NCI-H526 treated with DMSO at 0.1 percent for 48 hours (cell line): ENCODE measurements at places on chromosomes 5 and 9.

GRCh38 chr5:149239917-149240316 is 31.7 kb upstream of the AFAP1L1 start:
- no peak for DNase-seq

DNA sequence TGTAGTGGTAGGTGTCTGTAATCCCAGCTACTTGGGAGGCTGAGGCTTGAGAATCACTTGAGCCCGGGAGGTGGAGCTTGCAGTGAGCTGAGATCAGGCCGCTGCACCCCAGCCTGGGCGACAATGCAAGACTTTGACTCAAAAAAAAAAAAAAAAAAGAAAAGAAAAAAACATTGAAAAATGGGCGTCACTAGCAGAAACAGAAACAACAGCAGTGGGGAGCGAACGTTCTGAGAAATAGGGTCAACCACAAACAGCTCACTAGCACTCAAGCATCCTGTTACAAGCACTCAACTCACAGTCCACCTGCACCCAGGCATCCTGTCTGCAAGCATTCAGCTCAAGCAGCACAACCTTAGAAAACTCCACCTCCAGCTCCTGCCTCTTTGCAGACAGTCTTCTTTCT is 17.2 kb downstream of the TRIM14 start:
- no peak for DNase-seq

- DNase-seq = no peak
Observed at GRCh38 chr9:91089405-91090129, 272.2 kb downstream of the AUH start.

- DNase-seq = no peak
Observed at GRCh38 chr9:130894546-130894945, 2.1 kb downstream of the QRFP start.

- no peak for DNase-seq
Observed at GRCh38 chr5:151461312-151461711, 13.9 kb downstream of the SLC36A1 start.

GRCh38 chr9:8382777-8383527 is 583.4 kb upstream of the DMAC1 start:
- no peak for DNase-seq

DNA sequence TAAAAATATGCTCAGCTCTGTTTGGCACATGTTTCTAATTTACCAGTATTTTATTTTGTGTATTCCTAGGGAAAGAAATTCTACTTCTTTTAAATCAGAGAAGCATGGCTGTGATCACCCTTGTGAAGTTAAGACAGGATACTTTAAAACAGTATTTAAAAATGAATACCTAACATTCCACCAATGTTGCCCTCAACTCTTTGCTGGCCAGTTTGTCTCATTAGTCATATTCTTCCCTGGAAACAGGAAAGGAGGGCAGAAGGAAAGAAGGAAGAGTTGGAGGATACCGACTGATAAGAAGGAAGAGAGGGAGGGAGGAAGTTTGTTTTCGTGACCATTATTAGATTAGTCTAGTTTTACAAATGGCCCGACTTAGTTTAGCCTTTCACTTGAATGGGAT is 137.4 kb downstream of the PLK2 start:
- no peak for DNase-seq

DNA sequence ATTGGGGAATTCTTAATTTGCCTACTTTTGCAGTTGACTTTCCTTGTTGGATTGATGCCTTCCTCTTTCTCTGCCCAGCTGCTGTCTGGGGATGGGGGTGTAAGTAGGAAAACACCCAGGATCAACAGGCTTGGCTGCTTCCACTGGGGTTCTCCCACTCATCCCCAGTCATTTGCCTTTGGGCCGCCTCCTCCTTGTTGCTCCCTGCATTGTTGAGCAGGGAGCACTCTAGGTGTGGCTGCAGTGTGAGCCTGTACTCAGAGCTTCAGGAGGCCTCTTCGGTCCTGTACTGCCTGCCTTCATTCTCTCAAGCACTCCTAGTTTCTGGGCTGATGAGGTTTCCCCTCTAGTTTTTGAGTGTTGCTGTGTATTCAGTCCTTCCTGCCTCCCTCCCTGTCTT is 12.1 kb downstream of the RHOBTB3 start:
- no peak for DNase-seq

DNA sequence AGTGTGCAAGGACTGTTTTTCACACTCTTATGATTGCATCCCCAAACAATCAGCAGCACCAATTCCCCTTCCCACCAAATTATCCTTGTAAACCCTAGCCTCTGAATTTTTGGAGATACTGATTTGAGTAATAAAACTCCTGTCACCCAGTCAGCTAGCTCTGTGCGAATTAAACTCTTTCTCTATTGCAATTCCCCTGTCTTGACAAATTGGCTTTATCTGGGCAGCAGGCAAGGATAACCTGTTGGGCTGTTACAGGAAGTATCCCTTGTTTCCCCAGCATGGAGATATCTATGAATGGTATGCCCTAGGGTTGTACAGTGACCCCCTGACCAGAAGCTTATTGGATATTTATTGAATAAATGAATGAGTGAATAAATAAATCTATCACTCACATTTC is 80.8 kb downstream of the PTCD2 start:
- no peak for DNase-seq

GRCh38 chr5:107603349-107603748 is 67.4 kb downstream of the EFNA5 start:
- DNase-seq = no peak

DNA sequence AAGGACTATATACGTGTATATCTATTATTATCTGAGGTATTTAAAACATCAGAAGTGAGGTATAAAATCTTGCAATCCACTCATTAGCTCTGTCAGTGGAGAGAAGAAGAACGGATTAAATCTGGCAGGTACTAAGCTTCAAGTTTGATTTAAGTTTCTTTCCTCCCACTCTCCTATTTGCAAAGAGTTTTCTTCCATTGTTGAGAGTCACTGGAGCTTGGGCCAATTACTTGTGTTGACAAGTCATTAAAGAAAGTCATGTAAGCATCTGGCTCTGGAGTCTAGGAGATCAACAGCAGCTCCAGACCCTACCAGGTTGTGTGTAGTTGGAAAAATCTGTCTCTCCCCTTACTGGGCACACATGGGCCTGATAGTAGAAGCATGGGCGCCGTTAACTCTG is 476.8 kb upstream of the SMARCA2 start:
- no peak for DNase-seq

GRCh38 chr5:141565826-141566570 is 52.8 kb downstream of the DIAPH1 start:
- DNase-seq = no peak

DNA sequence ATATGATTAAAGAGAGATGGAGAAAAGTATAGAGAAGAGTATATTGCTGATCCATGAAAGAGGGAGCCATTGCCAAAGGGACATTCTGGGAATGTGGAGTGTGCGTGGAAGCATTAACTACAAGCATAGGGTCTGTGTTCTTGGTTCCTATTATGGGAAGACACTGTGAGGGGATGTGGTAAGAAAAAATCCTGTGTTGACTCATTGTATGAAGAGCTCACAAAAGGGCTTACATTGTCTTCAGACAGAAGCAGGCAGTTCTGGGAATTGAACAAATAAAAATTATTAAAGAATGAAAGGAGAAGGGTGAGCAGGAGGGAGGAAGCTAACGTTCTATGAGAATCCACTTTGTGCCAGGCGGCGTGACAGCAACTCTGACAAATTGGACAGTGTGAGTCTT is 250.4 kb upstream of the CHD1 start:
- no peak for DNase-seq

DNA sequence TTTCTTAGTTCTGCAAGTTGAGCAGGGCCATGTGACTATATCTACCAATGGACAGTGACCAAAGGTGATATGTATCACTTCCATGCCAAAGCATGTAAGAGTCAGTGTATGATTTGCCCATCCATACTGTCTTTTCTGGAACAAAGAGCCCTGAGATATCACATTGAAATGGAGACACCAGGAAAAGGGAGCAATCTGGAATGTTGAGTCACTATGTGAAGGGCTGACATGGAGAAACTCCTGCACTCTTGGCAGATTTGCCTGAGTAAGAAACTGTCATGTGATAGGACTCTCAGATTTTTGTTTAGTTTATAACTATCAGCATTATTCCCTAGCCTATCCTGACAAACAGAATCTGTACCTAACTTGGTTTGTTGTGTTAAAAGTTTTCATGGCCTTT is 29.8 kb upstream of the TMEM161B start:
- DNase-seq = no peak

- DNase-seq = no peak
Observed at GRCh38 chr5:109836280-109836679, 146.6 kb downstream of the MAN2A1 start.

- no peak for DNase-seq
Observed at GRCh38 chr9:106737516-106737915, 125.5 kb upstream of the ZNF462 start.

GRCh38 chr9:87285183-87285850 is 212.3 kb upstream of the DAPK1 start:
- DNase-seq = no peak

DNA sequence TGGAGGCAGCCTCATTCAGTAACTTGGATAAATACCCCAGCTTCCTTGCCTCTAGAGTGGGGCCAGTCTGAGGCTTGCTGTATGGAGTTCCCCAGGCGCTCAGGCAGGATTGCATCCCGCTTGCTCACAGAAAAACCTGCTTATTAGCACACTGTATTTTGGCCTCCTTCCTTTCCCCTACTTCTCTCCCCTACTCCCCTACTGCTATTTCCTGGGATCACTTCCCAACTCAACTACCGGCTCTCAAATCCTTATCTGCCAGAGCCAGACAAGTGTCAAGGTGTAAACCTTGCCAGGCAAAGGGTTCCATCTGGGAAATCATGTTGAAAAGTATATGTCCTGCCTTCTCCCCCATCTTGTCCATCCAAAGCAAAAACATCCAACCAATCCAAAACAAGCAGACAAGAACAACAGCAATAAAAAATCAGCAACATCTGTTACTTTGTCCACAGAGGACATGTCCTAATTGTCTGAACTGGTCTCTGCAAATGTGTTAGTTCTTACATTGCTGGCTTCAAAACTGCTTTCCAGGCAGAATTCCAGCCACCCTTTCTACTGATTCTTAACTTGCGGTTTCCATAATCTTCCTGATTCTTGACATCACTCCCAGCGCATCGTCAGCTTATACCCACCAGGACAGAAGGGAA is 164.1 kb upstream of the SEMA6A start:
- no peak for DNase-seq

- no peak for DNase-seq
Observed at GRCh38 chr9:123356851-123357742, 1.1 kb downstream of the CRB2 start.

- DNase-seq = no peak
Observed at GRCh38 chr5:71601222-71602026, 14.3 kb downstream of the MCCC2 start.

- DNase-seq = peak; percentile 3
Observed at GRCh38 chr9:121439711-121440664, 59.7 kb downstream of the GGTA1 start.

DNA sequence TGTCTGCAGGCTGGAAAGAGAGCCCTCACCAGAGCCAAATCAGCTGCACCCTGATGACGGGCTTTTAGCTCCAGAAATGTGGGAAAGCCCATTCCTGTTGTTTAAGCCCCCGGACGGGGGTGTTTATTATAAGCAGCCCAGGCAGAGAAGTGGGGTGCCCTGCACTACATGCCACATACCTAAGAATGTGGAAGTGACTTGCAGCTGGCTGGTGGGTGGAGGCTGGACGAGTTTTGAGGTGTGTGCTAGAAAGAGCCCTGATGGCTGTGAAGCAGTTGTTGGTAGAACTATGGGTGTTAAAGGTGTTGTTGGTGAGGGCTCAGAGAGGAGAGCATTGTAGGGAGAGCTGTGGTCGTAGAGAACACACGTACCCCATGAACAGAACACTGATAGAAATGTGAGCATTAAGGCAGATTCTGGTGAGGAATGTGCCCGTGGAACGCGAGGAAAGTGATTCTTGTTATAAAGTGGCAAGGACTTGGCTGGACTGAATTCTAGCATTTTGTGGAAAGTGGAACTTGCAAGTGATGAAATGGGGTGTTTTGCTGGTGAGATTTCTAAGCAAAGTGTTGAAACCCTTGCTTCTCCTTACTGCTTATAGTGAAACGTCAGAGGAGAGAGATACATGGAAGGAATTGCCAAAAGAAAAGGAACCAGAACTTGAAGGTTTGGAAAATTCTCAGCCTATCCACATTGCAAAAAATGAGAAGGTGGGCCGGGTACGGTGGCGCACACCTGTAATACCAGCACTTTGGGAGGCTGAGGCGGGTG is 38.9 kb downstream of the AHRR start:
- DNase-seq = no peak

- no peak for DNase-seq
Observed at GRCh38 chr9:26809795-26810194, 82.8 kb downstream of the CAAP1 start.

- DNase-seq = no peak
Observed at GRCh38 chr9:86534572-86535258, 180.5 kb upstream of the TUT7 start.

DNA sequence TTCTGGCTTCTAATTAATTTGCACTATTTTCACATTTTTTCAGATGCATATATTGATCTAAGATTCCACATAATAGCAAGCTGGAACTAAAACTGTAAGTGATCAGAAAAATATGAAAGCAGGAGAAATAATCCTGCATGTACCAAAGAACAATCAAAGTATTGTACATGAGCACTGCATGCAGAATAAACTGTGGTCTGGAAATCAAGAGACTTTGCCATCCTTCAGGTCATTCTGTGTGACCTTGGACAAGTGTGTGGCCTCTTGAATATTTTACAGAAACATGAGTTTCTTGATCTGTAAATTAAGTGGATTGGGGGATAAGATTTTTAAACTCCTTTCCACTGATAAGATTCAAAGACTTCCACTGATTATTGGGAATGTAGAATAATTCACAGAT is 99.2 kb upstream of the GNAQ start:
- DNase-seq = no peak

- DNase-seq = peak; percentile 62
Observed at GRCh38 chr9:10612641-10613398, at the start of gene PTPRD. Gene PTPRD (minus strand): TSS chr9:10613002.

DNA sequence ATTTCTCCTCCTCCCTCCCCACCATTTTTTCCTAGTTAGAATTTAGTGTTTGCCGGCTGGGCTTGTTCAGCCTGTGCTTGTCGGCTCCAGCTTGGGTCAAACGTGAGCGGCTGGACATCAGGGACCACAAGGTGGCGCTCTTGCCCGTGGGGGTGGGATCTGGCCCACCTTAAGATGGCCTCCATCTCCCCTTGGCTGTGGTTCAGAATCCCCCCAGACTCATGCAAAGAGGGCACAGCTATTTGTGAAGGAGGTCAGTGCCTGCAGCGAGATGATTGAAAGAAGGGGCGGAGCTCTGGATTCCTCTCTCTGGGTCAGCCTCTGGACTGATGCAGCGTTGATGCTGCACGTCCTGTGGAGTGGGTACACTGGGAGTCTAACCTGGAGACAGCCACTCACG is 283.3 kb upstream of the TUT7 start:
- DNase-seq = no peak

DNA sequence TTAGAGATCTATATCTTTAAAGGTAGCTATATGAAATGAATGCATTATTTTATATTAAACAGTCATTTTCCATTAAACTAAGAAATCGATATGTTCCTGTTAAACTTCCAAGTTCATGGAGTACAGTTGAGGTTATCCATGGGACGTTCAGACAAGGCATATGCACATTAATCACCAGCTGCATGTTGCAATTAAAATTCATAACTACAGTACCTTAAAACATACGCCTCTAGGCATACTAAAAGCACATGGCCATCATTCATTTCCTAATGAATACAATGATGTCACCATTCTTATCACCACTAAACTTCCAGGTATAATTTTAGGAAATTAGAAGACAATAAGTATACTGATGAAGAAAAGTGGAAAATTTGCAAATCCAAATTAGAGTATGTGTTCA is 174.3 kb downstream of the CDH12 start:
- no peak for DNase-seq
